ENCODE measurements at places on chromosomes 5 and 9. TPM values are rescaled to one million over a fixed set of nuclear protein-coding genes. Genes with fewer than 3 reads are reported as not detected.

ZNF366 gene
- not detected for total RNA-seq

PCDHB5 gene
- total RNA-seq, result not detected

CCL27 gene
- 1.4 TPM for total RNA-seq

C9orf153 gene
- total RNA-seq, result not detected

WNK2 gene
- 0.70 TPM for total RNA-seq

GLDC gene
- total RNA-seq, result 1.2 TPM

STXBP1 gene
- 14.5 TPM for total RNA-seq

PCDHGA10 gene
- total RNA-seq, result 0.12 TPM

MSX2 gene
- total RNA-seq, result 0.38 TPM

MARCOL gene
- not detected for total RNA-seq

CCDC192 gene
- not detected for total RNA-seq

All from activated T-cell treated with anti-CD3 and anti-CD28 coated beads, Interleukin-2, amount 50 U/mL, for 72 hours (primary cell).